ENCODE measurements at places on chromosomes 1 and 21.
A peak's percentile ranks its signal among the peaks of the same experiment; 100 is the strongest.

DNA sequence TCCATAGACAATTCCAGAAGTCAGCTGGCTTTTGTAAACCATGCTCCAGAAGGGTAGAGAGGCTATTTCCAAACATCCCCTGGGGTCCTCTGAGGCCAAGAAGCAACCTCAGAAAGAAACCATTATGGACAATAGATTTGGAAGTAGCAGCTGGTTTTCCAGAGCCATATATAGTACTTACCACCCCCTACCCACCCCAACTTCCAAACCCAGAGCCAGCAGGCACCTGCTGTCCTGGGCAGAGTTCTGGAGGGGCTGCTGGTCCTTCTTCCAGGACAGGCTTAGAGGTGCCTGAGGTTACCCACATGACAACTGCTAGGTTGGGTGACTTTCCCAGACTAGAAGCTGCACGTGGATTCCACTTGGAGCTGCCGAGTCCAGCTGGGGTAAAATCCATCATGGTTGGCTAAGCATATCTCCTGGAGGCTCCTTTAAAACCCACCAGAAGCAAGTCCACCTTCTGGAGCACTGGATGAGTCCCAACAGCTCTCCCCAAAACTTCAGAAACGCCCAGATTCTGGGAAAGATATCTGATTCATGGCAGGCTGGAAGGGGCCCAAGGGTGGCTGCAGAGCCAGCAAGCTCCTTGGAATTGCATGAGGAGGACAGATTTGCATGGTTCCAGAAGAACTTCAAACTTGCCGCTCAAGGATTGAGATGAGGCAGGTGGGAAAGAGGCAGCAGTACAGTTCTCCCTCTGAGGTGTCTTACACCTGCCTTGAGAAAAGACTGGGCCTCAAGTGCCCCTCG is 5.8 kb downstream of the MYCL start:
- no peak for DNase-seq

GRCh38 chr1:59007429-59007819 is 223.6 kb upstream of the JUN start:
- DNase-seq = no peak

GRCh38 chr1:228727681-228728171 is 7.6 kb upstream of the RHOU start:
- DNase-seq = no peak

GRCh38 chr1:52751589-52752483 is 25.6 kb downstream of the ZYG11B start:
- DNase-seq = no peak

GRCh38 chr1:237542525-237543418 is 347.9 kb downstream of the ZP4 start:
- no peak for DNase-seq

GRCh38 chr1:20165522-20165951 is 20.4 kb upstream of the UBXN10 start:
- DNase-seq = no peak

DNA sequence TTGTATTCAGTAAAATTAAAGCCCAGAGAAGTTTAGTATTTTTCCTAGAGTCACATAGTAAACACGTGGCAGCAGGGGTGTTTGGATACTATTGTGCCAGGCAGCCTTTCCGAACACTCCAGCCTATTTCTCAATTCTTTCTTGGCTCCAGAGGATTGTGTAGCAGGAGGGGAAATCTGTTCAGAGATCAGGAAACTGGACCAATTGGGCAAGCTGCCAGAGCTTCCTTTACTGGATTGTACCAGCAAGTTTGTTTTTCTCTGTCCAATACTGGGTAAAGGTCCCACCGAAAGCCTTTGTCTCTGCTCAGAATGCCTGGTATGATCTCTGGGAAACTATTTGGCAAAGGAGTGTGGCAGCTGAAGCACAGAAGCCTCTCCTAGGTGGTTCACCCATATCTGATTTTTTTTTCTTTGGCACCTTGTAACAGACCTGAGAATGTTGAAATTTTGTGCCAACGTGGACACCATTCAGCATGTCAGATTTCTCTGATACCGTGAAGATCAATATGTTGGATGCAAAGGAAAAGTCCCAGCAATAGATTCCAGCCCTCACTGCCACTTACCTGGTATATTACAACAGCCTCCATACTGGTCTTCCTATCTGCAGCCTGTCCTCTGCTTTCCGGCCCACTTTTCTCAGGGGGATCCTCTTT is 126.2 kb downstream of the FGGY start:
- DNase-seq = no peak

DNA sequence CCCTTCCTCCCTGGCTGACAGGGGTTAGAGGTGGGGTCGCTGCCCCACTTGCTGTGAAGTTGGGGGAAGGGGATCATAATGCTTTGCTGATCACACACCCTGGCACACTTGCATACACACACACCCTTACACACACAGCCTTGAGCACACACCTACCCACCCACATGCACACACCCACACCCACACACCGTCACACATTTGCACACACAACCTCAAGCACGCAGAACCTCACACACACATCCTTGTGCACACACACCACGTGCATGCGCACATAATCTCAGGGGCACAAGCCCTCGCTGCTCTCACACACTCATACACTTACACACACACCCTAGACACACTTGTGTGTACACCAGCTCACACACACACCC is 16.4 kb upstream of the TNFRSF8 start:
- DNase-seq = no peak

- DNase-seq = no peak
These were observed 420.4 kb upstream of the RUNX1 start for GRCh38 chr21:35469498-35469897.

DNA sequence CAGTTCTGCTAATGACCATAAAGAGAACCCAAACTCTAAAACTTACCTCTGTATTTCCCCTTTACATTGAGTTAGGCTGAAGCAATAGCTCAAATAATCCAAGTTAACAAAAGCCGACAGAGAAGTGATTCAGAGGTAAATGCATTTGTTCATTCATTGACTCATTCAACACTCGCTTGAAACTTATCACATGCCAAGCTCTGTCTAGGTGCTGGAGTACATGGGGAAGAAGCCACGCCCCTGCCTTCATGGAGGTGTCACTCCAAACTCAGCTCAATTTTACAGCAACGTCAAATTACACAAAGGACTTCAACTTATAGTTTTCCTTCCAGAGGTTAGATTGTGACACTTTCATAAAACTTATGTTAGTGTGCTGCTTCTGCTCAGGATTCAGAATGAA is 45.8 kb downstream of the SLC25A24 start:
- peak; percentile 61 for DNase-seq

DNA sequence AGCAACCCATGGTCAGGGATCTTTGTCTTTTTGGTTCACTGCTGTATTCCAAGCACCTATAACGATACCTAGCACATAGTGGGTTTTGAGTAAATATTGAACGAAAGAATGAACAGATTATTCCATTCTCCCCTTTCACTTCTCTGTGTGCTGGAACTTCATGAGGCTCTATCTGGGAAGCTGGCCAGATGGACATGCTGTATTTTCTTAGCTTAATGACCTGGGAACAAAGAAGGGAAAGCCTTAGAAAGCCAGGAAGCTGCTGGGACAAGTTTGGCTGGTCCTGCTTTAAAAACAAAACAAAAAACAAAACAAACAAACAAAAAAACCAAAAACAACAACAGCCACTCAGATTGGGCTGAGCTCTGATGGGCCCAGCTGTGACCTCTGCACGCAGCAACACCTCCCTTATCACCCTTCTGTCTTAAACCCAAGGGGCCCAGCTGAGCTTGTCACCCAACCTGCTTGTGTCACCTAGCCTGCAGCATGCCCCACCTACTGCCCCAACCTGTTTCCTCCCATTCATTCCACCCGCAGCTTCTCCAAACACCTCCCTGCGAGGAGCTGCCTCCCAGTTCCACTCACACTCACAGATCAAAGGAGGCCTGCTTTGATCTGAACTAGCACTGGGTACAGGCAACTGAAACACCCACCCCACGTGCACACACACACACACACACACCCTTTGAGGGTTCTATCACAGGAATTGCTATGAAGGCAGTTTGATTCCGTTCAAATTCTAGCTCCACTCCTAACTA is 37.1 kb downstream of the SLC30A1 start:
- no peak for DNase-seq

GRCh38 chr1:8889925-8890785 is 11.7 kb upstream of the ENO1 start:
- DNase-seq = no peak

- DNase-seq = no peak
These were observed 330.3 kb downstream of the ZNF326 start for GRCh38 chr1:90325168-90325567.

DNA sequence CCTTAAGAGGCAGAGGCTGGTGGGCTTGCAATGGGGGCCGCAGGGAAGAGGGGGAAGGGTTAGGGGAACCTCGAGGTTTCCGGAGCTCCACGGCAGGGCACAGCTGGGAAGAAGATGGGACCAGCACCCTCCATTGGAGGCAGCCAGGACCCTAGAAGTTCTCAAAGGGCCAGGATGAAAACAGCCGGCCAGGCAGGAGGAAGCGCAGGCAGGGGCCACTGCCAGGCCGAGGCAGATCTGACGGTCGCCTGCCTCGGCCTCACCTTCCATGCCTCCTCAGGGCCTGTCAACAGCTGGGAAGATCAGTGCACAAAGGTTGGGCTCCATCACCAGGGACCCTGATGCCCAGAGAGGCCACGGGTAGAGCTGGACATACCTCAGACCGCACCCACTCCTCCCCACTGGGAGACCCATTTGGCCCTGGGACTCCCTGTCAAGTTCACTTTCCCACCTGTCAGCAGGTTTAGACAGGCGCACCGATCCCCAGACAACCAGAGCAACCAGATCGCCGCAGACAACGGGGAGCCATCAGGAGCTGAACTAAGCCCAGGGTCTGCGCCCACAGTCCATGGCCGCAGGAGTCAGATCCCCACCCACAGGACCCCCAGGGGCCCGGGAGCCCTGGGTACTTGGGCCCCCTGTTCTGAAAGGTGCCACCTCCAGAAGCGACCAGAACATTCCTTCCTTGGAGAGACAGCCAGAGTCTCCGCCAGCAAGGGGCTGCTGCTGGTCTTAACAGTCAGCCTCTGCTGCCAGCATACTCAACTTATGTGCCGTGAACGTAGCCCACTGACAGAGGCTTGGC is 2.2 kb downstream of the SLC19A1 start:
- DNase-seq = no peak

DNA sequence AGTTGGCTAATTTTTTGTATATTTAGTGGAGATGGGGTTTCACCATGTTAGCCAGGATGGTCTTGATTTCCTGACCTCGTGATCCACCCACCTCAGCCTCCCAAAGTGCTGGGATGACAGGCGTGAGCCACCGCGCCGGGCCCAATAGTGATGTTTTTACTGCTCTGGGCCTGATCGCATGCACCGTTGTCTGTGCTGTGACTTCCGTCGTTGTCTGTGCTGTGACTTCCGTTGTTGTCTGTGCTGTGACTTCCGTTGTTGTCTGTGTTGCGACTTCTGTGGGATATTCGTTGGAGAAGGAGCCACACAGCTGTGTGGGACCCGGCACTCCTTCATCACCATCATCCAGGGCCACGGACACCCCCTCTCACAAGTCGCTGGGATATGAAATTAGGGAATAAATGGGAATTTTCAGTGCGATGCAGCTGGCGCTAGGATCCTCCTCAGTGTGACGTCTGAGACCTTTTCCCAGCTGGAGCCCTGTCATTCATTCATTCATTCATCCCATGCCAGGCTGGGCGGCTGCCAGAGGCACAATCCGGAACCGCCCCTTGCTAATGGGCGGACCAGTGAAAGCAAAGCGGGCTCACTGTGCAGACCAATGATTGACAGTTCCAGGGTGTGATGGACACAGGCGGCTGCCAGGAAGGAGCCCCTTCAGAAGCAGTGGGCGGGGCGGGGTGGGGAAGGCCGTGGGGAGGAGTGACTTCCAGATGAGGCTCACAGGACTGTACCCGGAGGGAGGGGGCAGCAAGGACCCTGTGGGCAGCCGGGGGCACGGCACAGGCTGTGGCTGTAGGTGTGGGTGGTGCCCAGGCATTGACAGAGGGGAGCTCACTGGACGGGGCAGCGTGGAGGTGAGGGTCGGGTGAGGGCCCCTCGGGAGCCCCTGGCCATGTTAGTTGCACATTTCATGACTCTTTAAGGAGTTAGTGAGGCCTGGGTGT is 48.9 kb downstream of the PRKCZ start:
- no peak for DNase-seq

DNA sequence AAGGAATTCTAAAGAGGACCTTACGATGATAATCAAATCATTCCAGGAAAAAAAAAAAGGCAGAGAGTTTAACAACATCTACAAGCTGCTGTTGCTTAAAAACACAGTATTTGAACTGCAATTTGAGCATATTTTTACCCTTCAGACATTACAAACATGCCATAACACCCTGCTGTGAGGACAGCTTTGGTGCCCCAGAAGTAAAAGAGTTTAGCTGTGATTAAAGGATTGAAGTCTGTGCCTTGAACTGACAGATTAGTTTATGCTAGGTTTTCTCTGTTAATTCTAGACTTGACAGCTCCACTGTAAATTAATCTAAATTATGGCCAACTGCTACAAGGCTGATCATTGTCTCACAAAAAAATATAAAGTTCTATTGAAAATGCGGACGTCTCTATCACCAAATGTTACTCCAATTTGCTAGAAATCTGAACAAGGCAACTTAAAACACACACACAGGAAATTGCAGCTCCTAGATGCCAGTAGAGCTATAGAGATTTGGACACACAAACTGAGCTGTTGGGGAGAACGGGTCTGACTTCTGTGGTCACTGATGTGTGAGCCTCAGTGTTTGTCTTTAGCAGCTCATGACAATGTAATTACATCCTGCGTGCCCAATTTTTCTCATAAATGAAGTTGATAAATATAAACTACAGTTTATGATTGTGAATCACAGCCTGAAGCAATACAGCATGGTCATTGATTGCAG is 217.9 kb downstream of the NTNG1 start:
- no peak for DNase-seq

All from epithelial cell of prostate (primary cell).